ENCODE measurements at places on chromosomes 5 and 9.

DNA sequence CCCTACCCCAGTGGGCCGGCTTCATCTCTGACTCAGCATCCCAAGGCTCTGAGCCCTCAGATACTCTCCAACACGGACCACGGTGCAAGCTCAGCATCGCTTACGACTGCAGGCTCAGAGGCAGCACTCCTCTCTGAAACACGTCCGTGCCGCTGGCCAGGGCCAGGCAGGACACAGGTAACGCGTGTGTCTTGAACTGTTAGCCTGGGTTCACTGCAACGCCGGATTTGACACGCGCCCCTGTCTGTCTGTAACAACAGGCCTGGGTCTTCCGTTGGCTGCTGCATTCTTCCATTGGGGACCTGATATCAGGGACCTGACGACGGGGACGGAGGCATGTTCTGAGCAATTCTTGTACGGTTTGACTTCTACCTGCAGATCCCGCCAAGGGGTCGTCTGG lies 6.4 kb downstream of the SLC6A3 start:
- DNase-seq: no peak

- no peak for DNase-seq
Measured at GRCh38 chr5:69432412-69433206, 17.7 kb downstream of the MARVELD2 start.

- no peak for DNase-seq
Measured at GRCh38 chr9:32992595-32993238, 8.7 kb downstream of the APTX start.

GRCh38 chr9:23555851-23556250 lies 270.2 kb downstream of the ELAVL2 start:
- no peak for DNase-seq

- DNase-seq: no peak
Measured at GRCh38 chr5:14251733-14252132, 108.6 kb downstream of the TRIO start.

- no peak for DNase-seq
Measured at GRCh38 chr9:30584559-30584958, 1799.9 kb upstream of the ACO1 start.

GRCh38 chr5:9034649-9035048 lies 511.2 kb downstream of the SEMA5A start:
- peak; percentile 65 for DNase-seq

GRCh38 chr5:16902846-16903245 lies 33.2 kb downstream of the MYO10 start:
- peak; percentile 40 for DNase-seq

- no peak for DNase-seq
Measured at GRCh38 chr9:91276513-91276912, 85.2 kb downstream of the AUH start.

DNA sequence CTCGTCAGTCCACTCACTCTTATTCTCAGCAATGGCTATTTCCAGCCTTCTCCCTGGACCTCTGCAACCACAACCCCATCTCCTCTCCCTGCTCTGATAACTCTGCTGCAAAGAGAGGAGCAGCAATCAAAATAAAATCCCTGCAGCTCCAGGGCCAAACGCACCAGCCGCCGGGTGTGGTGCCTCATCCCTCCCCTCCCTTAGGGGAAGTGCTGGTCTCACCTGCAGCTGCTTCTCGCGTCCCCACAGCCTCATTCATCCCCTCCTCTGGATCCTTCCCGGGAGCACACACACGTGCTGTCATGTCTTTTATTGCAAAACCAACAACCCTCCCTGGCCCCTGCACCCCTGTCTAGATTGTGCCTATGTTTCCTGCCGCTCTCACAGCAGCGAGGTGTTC lies 77.8 kb downstream of the TENT4A start:
- DNase-seq: no peak

DNA sequence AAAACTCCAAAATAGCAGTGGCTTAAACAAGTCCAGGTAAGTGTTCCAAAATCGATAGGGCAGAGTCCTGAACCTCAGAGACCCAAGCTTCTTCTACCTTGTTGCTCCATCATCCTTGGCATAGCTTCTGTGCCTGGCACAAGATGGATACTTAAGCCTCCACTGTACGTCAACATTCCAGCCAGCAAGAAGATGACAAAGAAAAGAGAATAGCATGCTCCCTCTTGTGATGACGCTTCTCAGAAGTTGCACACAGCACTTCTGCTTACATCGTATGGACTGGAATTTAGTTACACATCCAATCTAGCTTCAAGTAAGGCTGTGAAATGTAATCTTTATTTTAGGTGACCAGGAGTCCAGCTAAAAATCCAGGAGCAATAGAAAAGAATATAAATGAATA lies 227.4 kb downstream of the ESM1 start:
- peak; percentile 84 for DNase-seq

- no peak for DNase-seq
Measured at GRCh38 chr9:114518599-114519022, 13.3 kb upstream of the WHRN start.

- DNase-seq: no peak
Measured at GRCh38 chr9:133430244-133430643, 8.1 kb downstream of the ADAMTS13 start.

DNA sequence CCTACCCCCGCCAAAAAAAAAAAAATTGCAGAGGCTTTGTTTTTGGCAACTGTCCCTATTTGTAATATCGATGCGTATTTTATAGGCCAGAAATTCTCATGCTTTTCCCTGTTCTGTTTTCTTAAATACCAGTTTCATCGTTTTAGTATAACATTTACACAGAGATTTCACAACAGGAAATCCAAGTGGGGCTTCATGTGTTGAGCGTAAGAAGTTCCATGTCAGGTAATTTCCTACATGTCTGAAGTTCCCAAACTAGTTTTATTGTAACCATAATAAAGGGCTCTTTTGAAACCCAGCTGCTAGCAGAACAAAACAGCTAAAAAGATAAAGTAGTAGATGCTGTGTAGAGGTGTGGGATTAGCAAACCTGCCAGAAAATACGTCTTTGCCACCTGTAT lies 4.2 kb downstream of the SMC5 start:
- DNase-seq: no peak

- peak; percentile 2 for DNase-seq
Measured at GRCh38 chr9:95940265-95940664, 64.8 kb downstream of the ERCC6L2 start.

GRCh38 chr5:142839711-142840346 lies 69.7 kb downstream of the ARHGAP26 start:
- no peak for DNase-seq

DNA sequence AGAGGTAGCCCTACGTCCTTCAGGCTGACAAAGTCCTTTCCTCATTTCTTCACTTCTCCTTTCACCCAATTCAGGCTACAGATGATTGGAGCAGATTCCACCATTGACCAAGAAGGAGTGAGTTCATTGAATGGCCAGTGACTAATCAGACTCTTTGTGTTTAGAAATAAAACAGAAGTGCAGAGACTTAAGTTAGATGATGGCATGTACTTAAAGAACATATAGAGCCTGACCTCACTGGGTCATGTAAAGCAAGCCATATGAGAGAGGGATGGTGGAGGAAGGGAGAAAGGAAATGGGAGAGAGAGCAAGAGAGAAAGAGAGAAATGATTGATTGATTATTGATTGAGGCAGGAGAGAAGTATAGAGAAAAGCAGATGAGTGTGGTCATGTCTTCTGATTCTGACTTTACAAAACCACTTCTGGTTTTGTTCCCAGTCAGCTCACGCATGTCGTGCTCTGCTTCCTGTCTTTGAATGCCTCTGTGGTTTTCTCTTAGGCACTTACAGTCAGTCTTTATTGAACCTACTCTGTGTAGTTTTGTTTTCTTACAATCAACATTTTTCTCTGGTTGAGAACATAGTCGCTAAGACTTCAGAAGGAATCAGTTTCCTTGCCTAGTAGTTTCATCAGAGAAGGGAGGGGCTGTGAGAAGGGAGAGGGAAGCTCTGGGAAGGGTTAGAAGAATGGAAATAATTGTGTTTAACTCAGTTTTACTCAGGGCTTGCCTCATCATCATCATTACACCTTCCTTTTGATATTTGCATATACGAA lies 149.2 kb upstream of the KLF9 start:
- DNase-seq: peak; percentile 89

GRCh38 chr9:36158122-36158521 lies 11.1 kb upstream of the CCIN start:
- no peak for DNase-seq

- DNase-seq: no peak
Measured at GRCh38 chr5:66854416-66854815, 258.2 kb downstream of the MAST4 start.

GRCh38 chr5:102747386-102748166 lies 7.5 kb upstream of the PAM start:
- DNase-seq: no peak

DNA sequence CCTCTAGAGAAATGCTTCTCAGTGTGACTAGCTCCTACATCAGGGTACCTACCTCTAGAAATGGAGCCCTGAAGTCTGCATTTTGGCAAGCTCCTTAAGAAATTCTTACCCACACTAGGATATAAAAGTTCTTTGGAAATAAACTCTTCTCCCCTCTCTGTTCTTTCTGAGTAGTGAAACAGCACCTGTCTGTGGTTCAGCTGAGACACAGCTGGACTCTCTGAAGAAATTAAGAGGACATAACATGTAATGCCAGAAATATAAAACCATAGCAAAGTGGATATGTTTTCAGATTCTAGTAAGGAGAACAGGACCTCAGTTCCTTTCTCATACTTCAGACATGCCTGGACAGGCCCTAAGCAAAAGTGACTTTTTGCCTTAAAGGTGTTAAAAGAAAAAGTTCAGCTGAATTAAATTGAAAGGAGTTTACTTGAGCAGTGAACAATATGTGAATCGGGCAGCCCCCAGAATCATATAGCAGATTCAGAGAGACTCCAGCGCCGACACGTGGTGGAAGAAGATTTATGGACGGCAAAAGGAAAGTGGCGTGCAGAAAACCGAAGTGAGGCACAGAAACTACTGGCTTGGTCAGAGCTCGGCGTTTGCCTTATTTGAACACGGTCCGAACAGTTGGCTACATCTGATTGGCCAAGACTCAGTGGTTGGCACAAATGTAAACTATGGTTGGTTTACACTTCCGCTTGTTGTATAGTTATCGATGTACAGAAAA lies 64.5 kb downstream of the PRKACG start:
- DNase-seq: peak; percentile 11

DNA sequence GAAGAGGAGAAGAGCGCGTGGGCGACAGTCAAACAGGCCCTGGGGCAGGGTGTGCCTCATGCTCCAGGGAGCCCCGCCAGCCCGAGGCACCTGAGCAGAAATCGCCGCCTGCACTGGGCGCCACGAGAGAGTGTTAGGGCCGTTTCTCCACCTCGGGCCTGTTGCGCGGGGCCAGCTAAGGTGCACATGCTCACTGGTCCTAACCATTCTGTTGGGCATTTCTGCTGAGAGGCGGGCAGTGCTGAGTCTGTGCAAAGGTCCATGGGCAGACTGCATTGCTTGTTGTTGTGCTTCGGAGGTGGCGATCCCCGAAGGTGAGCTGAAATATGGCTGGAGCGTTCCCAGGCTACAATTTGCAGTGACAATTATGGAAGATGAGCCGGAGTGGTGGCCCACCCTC lies 367.8 kb upstream of the SPATA31A5 start:
- no peak for DNase-seq

- no peak for DNase-seq
Measured at GRCh38 chr9:136784249-136784996, 6.7 kb upstream of the TMEM141 start.

DNA sequence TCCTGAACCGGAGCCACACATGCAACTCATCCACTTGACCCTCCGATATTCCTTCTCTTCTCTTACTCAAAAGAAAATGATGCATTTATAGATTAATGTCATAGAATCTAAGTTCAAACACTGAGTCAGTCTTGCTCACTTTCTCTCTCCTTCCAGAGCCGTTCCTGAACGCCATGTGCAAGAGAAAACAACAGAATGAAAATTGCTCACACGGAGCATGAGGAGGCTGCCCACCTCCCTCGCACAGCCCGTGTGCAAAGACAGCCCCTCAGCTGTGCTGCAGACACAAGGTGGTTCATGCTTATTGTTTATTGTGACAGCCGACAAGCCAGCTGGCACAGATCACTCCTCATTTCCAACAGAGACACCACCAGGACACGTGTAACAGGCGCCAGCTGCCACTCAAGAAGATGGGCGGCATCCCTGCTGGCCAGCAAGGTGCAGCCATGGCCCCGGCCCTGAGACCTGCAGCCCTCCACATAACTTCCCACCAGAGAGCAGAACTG lies 290.8 kb downstream of the GLIS3 start:
- DNase-seq: no peak

GRCh38 chr9:12847561-12847960 lies 72.7 kb downstream of the LURAP1L start:
- DNase-seq: no peak

GRCh38 chr9:12956261-12956660 lies 181.4 kb downstream of the LURAP1L start:
- DNase-seq: peak; percentile 76

DNA sequence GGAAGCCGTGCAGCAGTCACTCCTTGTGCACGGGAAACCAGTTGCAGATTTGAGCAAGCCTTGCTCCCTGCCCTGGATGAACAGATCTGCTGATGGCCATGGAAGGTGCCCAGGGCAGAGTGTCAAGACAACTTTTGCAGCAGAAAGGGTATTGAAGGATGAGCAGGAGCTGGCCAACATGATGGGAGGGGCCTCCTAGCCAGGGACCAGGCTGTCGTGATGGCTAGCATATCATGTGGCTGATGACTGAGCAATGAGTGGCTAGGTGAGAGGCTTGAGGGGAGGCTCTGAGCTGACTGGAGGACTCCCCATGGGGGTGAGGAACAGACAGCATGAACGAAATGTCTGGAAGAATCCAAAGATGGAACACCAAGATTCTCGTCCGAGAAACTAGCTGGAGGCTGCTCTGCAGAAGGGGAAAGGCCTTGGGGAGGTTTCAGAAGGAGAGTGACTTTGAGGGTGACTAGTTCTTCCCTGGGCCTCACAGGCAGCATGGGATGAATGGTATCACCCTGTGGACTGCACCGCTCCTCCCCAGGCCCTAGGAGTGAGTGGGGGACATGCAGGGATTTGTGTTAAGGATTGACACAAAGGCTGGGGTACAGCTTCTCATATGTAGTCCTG lies 18.5 kb downstream of the PPARGC1B start:
- no peak for DNase-seq

GRCh38 chr5:179275941-179276837 lies 69.1 kb downstream of the ADAMTS2 start:
- DNase-seq: peak; percentile 96

DNA sequence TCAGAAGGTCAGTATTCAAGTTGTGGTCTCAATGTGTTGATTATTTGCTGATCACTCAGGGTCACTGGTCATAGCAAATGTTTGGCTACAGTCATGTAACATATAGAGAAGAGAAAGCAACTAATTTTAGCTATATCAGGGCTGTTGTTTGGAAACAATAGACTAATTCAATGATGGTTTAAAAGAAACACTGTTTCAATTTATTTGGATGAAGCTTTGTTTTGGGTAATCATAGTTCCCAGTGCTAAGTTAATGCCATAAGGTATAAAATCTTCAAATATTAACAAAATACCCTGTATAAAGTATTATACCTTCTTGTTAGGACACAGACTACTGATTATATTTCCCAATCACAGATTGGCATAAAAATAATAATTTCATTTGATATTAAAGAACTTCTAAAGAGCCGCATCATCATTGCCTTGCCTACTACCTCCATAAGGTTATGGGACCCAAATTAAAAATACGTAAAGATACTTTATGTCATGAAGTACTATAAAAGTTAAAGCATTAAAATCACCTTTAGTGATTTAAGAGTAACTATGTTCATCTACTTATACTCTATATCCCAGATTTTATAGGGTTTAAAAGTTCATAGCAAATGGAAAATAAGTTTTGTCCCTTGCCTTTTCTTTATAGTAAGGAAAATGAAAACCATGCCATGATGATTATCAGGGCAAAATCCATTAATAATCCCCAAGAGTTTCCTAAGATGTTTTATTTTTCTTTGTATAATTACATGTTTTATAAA lies 6.0 kb downstream of the NR3C1 start:
- DNase-seq: no peak

- DNase-seq: no peak
Measured at GRCh38 chr5:1003296-1003937, 5.2 kb upstream of the NKD2 start.

Data from fibroblast of skin of scalp (primary cell).